Temporal lobe (tissue), 4 donors: ENCODE measurements at places on chromosomes 5 and 9. TPM values are rescaled to one million over a fixed set of nuclear protein-coding genes. Genes with fewer than 3 reads are reported as not detected.

NRG2 gene
- total RNA-seq: 3.9 TPM

PCDHA7 gene
- 8.1 TPM for total RNA-seq

FCN1 gene
- total RNA-seq: 0.98 TPM

CSF1R gene
- 6.4 TPM for total RNA-seq

COL23A1 gene
- total RNA-seq: 0.49 TPM

NR5A1 gene
- not detected for total RNA-seq

NTNG2 gene
- 4.9 TPM for total RNA-seq

AMBP gene
- not detected for total RNA-seq

SPAAR gene
- 0.25 TPM for total RNA-seq

OBP2A gene
- not detected for total RNA-seq

NEUROG1 gene
- 0.49 TPM for total RNA-seq

SCGB3A1 gene
- not detected for total RNA-seq

TTC16 gene
- not detected for total RNA-seq

ARSK gene
- 9.3 TPM for total RNA-seq

SPATA6L gene
- total RNA-seq: 9.1 TPM

CCDC183 gene
- 2.2 TPM for total RNA-seq

PGM5 gene
- 3.4 TPM for total RNA-seq

USP20 gene
- total RNA-seq: 16.0 TPM

RBM27 gene
- total RNA-seq: 27.3 TPM
